Activated naive CD4-positive, alpha-beta T cell (primary cell): ENCODE measurements at places on chromosomes 11 and 22.

- no peak for DNase-seq
These were observed 154.2 kb downstream of the DSCAML1 start for GRCh38 chr11:117642835-117643234.

GRCh38 chr11:76665172-76665571, 5.4 kb downstream of the LRRC32 start:
- DNase-seq = no peak

DNA sequence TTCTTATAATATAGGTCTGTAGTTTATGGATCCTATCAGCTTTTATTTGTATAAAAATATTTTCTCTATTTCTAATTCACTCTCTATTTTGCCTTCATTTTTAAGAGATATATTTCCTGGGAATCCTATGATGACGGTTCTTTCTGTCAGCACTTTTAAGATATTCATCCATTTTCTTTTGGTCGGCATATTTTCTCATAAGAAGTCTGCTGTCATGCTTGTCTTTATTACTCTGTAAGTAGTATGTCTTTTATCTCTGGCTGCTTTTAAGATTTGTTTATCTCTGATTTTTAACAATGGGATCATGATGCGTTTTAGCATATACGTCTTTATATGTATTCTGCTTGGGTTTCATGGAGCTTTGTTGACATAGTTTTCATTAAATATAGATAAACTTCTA, 175.5 kb downstream of the SNX19 start:
- DNase-seq = no peak

DNA sequence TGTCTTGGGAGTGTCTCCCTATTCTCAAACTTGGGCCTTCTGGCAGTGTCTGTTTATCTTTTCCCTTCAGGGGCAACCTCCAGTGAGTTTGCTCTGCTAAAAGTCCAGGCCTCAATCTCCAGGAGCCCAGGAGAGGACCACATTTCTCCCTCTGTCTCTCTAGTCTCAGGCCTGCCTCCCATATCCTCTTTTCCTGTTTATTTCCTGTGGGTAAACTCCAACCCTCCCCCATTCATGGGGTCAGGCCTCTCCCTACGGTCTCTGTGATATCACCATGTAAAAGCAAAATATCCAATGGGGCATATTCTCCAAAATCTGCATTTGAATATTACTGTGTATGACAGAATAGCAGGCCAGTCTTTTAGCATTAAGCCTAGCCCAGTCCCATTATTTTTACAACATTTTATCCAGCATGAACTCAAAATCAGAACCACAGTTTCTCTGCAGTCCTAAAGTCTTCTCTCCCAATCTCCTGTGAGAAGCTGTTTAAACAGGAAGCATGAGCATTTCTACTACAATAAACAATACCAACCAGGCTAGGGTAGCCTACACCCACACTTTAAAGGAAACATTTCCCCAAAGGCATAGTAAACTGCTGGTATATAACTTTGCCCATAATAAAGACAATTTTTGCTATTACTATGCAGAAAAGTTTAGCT, 18.0 kb upstream of the TMEM135 start:
- no peak for DNase-seq
